ENCODE measurements at places on chromosomes 6 and 20.

DNA sequence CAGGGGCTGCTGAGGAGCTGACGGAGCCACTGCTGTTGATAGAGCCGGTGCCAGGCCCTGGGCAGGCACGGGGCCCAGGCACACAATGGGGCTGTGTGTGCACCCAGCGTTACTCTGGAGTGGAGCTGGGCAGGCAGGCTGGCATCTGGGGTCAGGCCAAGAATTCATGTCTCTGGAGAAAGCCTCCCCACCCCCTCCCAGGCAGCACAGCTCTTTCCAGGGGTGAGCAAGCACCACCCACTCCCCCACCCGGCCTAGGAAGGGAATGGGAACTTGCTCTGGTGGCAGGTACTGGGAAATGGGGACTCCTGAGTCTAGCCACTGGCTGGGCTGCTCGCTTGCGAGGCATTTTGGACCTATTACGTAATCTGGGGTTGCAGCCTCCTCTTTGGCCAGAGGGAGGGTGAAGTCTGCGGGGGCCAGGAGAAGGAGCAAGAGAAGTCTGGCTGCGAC lies 22.7 kb downstream of the TFEB start:
- DNase-seq: no peak

GRCh38 chr6:170048615-170049256 lies 242.1 kb downstream of the DLL1 start:
- DNase-seq: peak; percentile 95

GRCh38 chr6:19691465-19692167 lies 145.6 kb upstream of the ID4 start:
- DNase-seq: no peak

DNA sequence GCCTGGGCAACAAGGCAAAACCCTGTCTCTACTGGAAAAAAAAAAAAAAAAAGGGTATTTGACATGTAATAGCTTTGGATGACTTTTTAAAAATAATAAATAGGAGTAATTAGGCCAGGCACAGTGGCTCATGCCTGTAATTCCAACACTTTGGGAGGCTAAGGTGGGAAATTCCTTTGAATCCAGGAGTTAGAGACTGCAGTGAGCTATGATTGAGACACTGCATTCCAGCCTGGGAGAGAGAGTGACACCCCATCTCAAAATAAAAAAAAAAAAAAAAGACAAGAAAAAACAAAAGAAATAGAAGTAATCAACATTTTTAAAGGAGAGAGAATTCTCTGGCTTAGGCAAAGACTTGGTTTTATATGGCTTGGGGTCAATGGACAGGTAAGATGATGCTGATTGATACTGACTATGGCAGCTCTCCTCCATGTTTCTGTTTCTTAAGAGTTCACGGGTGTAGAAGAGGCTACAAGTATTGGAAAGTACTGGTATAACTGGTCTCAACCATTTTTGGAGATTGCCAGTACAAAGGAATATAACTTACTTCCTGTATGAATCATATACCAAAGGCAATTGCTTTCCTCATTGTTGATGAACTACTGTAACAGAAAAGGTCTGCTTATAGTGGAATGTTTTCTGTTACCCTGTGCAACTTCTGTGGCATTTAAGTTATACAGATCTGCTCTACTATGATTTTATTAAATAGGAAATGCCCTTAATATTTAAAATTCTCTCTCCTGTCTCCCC lies 10.1 kb downstream of the MAP3K5 start:
- peak; percentile 71 for DNase-seq

DNA sequence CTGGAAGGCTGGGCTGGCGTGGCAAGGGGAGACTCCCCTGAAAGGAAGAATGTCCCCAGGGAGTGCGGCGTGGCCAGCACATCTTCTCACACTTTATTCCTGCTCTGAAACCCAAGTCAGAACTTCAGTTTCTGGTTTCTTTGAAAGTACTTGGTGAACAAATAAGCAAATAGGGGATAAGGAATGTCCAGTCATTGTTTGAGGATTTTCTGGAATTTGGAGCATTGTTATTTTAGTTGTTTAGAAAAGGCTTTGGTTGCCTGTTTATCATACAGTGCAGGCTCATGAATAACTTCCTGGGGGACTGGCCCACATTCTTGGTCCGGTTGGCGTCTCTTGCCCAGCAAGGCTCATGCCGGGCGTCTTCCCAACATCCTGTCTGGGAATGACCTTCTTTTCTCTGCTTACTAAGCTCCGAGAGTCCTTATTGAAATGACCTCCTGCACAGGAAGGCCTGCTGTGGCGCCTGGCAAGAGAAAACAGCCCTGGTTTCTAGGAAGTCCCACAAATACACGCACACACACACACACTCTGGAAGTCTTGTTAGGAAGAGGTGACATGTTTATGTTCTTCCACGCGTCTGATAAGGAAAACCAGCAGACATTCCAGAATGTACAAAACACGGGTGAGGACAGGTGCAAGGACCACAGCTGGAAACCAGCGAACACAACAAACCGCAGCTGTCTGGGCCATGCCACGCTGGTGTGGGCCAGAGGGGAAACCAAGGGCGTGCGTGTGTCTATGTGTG lies 71.9 kb downstream of the TMEM170B start:
- DNase-seq: no peak

GRCh38 chr6:15513801-15514711 lies 148.8 kb downstream of the DTNBP1 start:
- no peak for DNase-seq

- DNase-seq: no peak
These were observed 52.3 kb downstream of the SOBP start for GRCh38 chr6:107542192-107542668.

- no peak for DNase-seq
These were observed 48.3 kb upstream of the KIF25 start for GRCh38 chr6:167949121-167949684.

GRCh38 chr6:90493332-90493731 lies 93.5 kb downstream of the MAP3K7 start:
- peak; percentile 63 for DNase-seq

- DNase-seq: no peak
These were observed 88.3 kb downstream of the SLX4IP start for GRCh38 chr20:10523443-10523842.

- DNase-seq: no peak
These were observed 60.2 kb downstream of the GNAS-AS1 start for GRCh38 chr20:58790454-58790853.

- DNase-seq: no peak
These were observed 38.9 kb downstream of the MRAP2 start for GRCh38 chr6:84072442-84072997.

GRCh38 chr6:109299776-109300564 lies 82.3 kb downstream of the CD164 start:
- DNase-seq: peak; percentile 69

DNA sequence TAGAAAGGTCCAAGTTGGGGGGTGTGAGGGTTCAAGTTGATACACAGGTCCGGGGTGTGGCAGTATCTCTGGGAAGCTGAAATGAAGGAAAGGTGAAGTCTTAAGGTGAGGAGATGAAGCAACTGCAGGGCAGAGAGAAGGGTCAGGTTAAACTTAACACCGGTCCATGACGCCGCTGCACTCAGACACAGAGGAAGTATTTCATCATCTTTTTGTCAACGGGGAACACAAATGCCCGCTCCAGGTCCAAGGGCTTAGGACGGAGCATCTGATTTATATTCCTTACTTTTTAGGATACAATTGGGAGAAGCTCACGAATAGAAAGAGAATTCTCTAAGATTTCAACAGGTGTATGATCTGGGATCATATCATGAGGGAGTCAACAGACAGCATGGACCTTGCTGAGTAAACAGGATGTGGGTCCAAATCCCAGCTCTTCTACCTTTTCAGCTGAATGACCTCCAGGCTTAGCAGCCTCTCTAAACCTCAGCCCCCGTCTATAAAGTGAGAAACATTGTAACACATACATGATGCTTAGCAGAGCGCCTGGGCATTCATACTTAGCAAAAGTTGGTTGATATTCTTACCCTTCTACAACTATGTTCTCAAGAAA lies 197.5 kb downstream of the ATXN1 start:
- DNase-seq: no peak

DNA sequence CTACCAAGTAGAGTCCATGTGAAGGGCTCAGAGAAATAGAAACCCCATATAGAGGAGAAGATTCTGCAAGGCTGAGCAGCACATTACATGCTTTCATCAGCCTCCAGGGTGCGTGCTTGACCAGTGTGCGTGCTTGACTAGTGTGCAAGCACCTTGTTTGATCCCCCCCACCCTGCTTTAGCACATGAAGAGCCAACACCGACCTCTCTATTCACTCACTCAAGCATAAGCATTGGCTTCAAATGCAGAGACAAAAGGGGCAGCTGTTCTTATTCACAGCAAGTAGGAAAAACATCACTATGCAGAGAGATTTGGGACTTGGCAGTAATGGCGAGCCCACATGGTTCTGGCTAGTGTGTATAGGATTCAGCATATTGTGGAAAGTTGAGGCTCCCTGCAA lies 278.7 kb upstream of the RNF217 start:
- DNase-seq: no peak

GRCh38 chr6:2194643-2195042 lies 50.8 kb downstream of the GMDS start:
- no peak for DNase-seq

GRCh38 chr20:62208795-62209755 lies 11.0 kb downstream of the HRH3 start:
- no peak for DNase-seq

DNA sequence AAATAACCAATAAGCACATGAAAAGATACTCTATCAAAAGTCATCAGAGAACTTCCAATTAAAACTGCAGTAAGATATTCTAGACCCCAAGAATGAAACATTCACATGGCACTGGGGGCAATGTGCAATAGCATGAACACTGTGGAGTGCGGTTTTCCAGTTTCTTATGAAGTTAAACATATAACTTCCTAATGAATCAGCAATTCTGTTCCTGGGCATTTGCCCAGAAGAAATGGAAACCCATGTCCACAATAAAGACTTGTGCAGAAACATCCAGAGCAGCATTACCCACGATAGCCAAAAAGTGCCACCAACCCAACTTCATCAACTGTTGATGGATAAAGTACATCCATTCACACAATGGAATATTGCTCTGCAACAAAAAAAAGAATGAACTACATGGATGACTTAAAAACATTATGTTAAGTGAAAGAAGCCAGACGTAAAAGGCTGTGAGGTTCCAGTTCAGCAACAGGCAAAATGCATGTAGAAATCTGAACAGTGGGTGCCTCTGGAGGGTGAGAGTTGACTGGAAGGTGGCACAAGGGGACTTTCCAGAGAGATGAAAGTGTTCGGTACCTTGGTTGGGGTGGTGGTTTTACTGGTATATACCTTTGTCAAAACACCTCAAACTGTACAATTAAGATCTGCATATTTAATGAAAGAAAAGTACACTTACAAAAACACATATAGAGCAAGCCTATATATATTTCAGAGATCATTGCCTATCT lies 207.2 kb upstream of the ECI2 start:
- no peak for DNase-seq
